Central memory CD4-positive, alpha-beta T cell (primary cell): ENCODE measurements at places on chromosomes 2 and 18.

- no peak for DNase-seq
Observed at GRCh38 chr2:168443818-168444217, 12.3 kb upstream of the CERS6 start.

DNA sequence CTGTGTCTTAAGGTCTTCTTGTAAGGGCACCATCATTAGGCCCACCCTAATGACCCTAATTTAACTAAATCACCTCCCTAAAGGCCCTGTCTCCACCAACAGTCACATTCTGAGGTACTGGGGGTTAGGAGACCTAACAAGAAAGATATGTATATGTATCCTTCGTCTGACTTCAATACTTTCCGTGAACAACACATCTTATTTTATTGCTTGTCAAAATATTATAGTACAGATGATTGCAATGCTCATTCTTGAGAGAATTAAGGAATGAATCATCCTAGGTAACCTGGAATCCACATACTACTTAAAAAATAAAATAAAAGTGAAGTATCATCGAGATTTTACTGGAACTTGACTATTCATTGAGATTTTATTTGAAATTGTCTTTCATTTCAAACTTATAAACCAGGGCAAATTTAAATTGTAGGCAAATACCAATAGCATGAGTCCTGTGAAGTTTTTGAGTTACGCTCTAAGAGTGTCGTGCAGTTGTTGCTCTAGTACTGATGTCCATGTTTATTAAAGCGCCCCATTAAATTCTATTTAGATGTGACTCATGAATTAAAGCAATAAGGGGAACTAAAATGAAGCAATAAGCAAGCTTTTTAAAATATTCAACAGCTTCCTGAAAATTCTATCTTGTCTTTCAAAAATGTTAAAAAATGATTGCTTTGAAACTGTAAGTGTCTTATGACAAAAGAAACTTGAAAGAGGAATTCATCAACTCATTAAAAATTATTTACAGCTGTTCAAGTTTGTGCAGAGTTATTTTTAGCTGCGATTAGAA, 40.0 kb downstream of the CCDC102B start:
- DNase-seq, result no peak

- no peak for DNase-seq
Observed at GRCh38 chr2:26722911-26723310, 30.4 kb downstream of the KCNK3 start.

GRCh38 chr2:176187200-176187898, 1.1 kb upstream of the HOXD1 start:
- no peak for DNase-seq

DNA sequence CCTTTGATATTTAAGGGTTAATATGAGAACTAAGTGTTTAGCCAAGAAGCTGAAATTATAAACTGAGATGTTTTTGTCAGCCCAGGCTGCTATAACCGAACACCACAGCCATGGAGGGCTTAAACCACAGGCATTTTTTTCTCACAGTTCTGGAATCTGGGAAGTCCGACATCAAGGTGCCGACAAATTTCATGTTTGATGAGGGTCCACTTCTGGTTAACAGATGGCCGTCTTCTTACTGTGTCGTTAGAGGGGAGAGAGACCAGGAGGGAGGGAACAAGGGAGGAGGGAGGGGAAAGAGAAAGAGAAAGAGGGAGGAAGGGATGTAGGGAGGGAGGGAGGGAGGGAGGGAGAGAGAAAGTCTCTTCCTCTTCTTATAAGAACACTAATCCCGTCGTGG, 6.5 kb upstream of the CNDP2 start:
- no peak for DNase-seq
